ENCODE measurements at places on chromosomes 6 and 20.

DNA sequence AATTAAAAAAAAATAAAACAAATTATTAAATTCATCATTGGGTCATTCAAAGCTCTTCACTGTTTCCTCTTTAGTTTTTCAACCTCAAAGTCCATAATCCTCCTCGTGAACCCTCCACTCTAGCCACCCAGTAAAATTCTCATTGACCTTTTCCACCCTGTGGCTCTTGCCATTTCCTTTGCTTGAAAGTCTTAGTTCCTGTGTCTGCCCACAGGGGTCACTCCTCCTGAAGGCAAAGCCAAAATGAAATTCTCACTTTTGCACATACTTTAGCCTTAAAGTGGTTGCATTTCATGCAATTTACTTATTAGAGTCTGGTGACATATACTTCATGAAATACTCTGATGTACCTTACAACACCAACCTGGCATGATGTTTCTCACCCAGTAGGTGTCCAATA is 263.7 kb downstream of the BMP2 start:
- no peak for DNase-seq

DNA sequence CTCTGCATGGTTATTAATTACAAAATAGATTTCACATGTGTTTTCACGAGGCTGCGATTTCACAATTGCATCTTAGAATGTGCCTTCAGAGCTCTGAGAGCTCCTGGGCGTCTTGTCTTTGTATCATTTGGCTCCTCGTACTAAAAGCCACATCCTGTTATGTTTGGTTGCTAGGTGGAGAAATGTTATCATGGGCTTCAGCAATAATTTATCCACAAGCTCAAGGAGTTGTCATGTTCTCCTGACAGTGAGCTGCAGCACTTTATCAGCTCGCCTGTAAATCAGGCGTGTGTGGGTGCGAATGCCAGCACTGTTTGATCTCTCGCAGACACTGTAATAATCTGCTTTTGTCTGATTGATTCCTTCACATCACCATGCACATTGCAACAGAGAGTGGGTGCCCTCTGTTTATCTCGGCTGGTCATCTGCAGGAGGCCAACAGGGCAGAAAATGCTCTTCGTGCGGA is 218.6 kb upstream of the ZFP64 start:
- peak; percentile 8 for DNase-seq

- DNase-seq: no peak
Measured at GRCh38 chr6:108728826-108729225, 119.4 kb upstream of the ARMC2 start.

GRCh38 chr6:39681674-39682121 is 43.5 kb downstream of the KIF6 start:
- DNase-seq: no peak

DNA sequence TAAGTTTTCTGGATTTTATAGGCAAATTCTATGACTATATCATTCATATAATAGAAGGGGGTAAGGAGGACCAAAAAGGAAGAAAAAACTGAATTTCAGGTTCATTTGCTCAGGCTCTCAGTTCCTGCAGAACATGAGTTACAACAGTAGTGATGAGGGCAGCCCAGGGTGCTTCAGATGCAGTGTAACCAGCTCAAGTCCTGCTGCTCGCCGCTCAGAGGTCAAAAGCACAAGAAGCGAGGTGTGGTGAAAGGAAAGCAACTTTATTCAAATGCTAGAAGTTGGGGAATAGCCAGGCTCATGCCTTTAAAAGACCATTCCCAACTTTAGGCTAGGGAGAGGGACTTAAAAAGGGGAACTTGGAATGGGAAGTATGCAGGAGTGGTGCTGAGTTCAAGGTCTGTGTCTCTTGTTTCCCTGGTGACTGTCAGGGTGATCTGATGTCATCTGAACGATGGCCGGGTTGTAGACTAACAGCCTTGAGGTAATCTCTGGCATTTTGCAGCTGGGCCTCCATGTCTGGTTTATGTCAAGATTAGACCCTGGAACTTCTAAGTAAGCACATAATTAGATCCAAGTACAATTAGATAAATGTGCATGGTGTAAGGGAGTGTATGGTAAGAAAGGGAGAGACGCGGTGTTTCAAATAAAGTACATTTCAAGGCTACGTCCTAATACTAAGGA is 14.5 kb upstream of the SEC63 start:
- no peak for DNase-seq

DNA sequence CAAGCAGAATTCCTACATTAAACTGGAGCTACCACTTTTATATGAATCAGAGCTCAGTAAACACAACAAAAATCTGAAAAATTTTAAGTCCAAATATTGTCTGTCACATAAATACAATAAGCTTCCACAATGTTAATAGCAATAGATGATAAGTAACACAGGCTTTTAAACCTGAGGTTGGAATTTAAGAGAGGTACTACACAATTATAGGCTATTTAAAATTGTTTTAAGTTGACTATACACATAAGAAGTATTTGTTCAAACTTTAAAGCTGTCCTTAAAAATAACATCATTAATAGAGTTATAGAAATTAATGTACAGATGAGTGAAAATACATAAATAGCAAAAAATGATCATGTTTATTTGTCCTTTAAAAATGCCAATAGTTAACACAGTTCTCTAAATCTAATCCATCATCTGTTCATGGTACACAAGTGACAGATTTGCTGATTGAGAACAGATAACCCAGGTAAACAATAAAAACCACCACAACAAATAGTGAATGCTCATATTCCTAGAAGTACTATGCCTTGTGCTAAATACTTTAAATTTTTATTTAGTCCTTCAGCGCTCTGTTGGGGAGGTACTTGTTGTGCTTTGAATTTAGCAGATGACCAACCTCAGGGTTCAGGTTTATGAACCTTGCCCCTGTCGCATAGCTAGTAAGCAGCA is 382.3 kb upstream of the ID4 start:
- DNase-seq: no peak
